Hematopoietic multipotent progenitor cell treated with erythropoietin and hydrocortisone succinate and interleukin-3 and kit ligand, for 8 days (in vitro differentiated cells): ENCODE measurements at places on chromosomes 11 and 22.

DNA sequence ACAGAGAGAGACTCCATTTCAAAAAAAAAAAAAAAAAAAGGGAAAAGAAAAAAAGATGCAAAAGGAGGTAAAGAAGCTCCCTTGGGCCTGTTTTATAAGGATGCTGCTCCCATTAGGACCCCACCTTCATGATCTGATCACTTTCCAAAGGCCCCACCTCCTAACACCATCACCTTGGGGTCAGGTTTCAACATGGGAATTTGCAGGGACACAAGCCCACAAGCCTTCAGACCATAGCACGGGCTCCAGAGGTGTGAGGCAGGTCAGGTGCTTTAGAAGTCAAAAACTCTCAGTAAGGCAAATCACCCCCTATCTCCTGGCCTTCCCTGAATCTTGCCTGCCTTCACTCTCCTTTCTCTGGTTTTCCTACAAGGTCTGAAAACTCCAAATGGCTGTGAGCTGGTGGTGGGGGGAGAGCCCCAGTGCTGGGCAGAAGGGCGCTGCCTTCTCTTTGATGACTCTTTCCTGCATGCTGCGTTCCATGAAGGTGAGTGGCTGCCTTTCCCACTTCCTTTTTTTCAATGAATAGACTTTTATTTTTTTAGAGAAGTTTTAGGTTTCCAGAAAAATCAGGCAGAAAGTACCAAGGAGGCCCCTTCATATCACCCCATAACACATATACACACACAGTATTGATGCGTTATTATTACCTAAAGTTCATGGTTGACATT, 13.2 kb downstream of the ASPHD2 start:
- DNase-seq, result no peak

- peak; percentile 67 for DNase-seq
Observed at GRCh38 chr22:29530716-29531115, 22.8 kb downstream of the THOC5 start.

GRCh38 chr11:102120437-102120973, 10.3 kb downstream of the YAP1 start:
- no peak for DNase-seq

DNA sequence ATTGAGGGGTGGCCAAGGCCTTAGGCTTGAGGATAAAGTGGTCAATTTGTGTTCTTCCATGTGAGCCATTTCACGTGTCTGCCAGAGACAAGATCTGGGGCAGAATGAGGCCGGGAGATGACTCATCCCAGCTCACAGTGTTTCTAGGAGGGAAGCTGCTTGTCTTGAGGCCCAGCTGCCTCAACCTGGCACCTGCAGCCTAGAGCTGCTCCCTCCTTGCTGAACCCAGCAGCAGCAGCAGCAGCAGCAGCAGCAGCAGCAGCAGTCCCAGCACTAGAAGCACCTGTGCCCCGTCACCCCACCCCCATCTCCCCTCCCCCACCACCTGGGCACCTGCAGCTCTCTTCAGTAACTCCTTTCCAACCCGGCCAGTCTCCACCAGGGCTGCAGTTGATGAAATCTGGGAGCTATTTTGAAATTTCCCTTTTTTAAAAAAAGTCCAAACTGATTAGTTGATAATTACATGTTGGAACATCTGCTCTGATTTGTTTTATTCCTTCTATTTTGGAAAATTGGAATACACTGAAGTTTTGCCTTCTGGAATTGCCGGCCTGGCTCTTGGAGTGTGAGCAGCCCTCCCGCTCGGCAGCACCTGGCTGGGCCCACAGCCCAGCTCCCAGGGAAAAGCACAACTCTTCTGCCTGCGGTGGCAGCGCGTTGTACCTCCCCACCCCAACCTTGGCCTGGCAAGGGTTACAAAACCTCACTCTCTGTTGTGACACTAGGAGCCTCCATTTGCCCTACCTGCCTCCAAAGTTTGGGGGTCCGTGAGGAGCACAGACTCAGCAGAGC, 143.5 kb downstream of the NXPE2 start:
- DNase-seq, result no peak

DNA sequence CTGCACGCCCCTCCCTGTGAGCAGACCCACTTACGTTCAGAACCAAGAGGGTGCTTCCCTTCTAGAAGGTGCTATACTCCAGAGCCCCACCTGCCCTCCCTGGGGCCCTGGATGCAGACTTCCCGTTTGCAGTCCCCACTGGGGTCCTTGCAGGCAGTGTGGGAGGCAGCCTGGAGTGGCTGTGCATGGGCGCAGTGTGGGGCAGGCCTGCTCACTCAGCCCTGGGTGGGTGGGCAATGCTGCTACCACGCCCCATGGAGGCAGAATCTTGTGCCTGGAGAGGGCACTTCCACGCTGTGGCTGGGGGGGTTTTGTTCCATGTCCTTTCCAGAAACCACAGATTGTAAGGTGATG, 116.2 kb downstream of the KCNQ1OT1 start:
- no peak for DNase-seq

GRCh38 chr22:46018859-46019258, 41.9 kb upstream of the WNT7B start:
- no peak for DNase-seq

GRCh38 chr11:110133160-110133559, 40.0 kb downstream of the ZC3H12C start:
- no peak for DNase-seq

GRCh38 chr22:31932863-31933262, 11.5 kb upstream of the YWHAH start:
- no peak for DNase-seq

GRCh38 chr11:30445056-30445455, 122.2 kb downstream of the ARL14EP start:
- DNase-seq, result no peak

DNA sequence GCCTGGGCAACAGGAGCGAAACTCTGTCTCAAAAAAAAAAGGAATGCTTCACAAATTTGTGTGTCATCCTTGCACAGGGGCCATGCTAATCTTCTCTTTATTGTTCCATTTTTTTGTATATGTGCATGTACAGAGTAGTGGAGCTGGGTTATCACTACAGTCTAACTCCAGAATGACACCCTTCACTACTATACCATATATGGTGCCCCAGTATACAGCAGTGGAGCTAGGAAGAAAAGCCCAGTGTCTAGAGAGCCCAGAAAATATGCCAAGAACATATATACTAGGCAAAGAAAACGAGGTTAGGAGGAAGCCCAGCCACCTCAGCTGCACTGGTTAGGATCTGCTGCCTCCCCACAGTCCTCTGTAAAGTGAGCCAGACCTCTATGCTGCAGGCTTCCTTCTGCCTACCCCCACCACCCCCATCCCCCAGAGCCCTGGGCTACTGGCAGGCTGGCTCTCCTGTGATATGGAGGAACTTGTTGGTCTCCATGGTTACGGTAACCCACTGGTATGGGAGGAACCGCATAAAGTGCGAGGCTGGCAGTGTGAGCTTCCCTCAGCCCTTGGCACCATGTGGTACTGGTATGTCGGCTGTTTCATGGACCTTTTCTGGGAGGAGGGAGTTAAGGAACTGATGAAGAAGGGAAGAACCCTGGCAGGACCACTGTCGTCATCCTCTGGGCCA, 34.3 kb downstream of the RCOR2 start:
- DNase-seq, result peak; percentile 80

DNA sequence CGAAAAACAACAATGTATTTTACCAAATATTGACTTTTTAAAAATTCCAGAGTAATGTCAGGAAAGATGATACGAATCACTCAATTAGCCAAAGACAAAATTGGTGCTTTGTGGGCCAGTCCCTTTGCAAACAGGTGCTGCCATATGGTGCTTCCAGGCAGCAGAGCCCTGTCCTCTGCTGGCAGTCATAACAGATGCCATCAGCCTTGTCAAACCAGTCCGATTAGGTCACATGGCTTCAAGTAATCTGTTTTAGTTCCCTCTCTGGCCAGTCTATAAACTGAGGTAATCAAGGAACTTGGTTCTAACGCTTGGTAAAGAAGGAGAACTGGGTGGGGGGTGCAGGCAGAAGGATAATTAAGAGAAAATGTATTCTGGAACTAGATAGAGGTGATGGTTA, 49.1 kb upstream of the CAPRIN1 start:
- DNase-seq, result no peak

- DNase-seq, result no peak
Observed at GRCh38 chr11:65078786-65079342, 5.0 kb downstream of the CDCA5 start.

- DNase-seq, result no peak
Observed at GRCh38 chr11:1194977-1195681, 27.7 kb upstream of the MUC5B start.

DNA sequence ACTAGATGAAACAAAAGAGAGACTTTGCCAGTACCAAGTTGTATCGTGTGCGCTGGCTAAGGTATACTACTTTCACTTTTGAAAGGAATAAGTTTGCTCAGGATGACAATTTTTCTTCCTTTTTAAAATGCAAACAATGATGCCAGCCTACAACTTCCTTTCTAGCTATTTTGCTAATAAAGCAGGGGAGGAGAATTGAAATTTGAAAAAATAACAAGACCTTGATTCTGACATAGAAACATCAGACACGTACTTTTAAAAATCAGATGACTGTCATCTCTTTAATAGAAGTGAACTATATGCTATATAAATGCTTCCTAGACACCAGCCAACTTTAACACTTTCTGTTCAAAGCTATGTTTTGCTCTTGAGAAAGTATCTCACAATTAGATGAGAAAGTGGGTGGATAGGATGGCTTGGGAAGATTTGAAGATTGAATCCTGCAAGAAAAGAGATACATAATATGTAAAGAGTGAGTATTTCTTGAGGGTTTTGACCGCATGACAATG, 41.7 kb upstream of the BLID start:
- no peak for DNase-seq

DNA sequence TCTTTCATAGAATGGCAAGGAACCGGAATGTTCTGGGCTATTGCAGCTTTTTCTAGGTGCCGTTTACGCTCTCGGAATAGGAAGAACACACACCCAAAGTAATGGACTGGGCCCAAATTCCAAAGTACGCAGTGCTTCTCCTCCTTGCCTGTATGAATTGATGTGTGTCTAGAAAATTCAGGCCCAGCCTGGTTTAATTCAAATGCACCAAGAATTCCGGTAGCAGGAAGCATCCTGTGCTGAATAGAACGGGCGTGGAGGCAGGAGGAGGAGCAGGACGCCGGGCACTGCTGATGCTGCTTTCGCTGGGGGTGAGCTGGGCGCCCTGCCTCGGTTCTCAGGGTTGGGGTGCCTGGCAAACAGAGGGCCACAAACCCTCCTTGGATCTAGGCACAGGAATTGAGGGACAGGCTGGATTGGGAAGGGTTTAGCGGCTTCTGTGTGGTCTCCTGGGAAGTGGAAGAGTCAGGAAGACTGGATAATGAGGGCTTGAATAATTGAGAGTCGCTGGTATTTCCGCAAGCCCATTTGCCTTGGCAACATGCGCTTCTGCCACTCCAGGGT, 2.0 kb downstream of the PARVB start:
- DNase-seq, result no peak
